Right kidney (tissue), 9 donors: ENCODE measurements at places on chromosomes 6 and 20.

GRCh38 chr6:112933947-112934346 is 586.8 kb downstream of the RFPL4B start:
- no peak for DNase-seq

DNA sequence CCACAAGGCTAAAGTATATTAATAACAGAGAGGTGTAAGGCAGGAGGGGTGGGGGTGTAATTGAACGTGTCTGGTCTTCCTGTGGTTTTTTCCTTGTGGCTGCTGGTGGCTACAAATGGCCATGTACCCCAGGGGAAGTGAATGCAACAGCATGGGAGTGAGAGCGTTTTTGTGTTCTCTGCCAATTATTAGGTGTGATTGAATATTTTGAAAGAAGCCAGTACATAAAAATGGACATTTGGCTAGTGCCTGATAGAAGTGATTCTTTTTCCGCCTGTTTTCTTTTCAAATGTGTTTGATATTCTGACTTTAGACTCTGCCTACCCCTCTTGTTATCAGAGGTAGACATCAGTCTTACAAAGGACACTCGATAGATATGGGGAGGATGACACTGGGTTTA is 141.3 kb downstream of the PRL start:
- DNase-seq = no peak

DNA sequence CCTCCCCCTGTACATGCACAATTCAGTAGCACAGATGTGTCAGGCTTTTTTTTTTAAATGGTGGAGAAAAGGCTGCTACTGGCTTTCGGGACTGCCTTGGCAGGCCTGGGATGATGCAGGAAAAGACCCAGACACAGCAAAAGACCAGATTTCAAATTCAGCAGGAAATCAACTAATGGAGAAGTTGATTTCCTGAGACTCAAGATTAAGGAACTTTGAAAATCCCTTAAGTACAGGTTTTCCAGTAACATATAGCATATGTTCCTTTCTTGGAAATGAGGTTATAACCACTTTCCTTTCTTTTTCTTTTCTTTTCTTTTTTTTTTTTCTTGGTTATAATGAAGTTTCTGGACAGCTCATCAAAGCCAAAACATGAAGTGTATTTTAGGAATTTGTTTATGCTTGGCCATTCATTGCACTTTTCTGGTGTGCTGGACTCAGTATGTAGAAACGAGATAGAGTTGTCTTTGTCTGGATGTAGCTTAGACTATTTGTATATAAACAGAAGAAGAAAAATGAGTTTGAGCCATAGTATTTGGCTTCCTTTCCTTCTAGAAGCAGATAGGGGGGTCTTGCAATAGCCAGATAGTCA is 119.4 kb downstream of the SASH1 start:
- no peak for DNase-seq

- DNase-seq = no peak
Observed at GRCh38 chr6:13593720-13594119, 19.3 kb downstream of the SIRT5 start.
